Ammon's horn (tissue), 1 donor: ENCODE measurements at places on chromosomes 1 and 21.

- DNase-seq: no peak
Measured at GRCh38 chr1:1892763-1893120, 1.9 kb upstream of the GNB1 start.

DNA sequence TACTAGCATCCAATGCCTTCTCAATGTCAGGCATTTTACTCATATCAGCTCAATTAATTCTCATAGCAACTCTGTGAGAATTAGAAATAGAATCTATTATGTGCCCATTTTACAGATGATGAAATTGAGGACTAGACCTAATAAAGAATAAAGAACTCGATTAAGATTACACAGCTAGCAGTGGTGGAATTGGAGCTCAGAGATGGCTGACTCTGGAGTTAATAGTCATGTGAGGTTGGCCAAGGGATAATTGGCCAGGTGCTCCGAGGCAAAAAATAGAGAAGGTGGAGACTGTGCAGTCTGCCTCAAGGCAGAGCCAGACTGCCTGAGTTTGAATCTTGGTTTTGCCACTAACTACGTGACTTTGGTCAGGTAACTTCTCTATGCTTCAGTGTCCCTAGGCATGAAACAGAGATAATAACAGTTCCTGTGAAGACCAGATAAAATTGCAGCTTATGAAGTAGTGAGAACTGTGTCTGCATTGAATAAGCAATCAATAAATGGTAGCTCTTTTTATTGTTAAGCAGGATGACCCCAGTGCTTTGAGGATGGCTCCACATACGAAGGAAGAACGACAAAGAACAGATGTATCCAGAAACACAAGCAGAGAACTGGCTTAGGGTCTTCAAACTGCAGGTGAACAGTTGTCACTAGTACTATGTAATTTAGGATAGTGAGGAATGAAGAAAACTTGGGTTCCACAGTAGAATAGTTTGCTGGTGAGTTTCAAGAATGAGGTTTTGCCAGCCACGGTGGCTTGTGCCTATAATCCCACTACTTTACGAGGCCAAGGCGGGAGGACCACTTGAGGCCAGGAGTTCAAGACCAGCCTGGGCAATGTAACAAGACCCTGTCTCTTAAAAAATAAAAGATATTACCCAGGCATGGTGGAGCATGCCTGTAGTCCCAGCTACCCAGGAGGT, 6.9 kb upstream of the CCSAP start:
- DNase-seq: no peak

- no peak for DNase-seq
Measured at GRCh38 chr1:195965475-195965874, 642.8 kb downstream of the KCNT2 start.

DNA sequence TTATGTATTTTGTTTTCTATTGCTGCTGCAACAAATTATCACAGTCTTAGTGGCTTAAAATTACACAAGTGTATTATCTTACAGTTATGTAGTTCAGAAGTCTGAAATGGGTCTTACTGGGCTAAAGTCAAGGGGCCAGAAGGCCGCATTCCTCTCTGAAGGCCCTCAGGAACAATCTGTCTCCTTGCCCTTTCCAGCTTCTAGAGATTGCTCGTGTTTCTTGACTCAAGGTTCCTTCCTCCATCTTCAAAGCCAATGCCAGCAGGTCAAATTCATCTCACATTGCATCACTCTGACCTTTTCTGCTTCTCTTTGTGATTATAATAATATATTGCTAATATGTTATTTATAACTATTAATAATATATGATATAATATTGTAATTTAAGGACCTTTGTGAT, 97.1 kb downstream of the DIRAS3 start:
- no peak for DNase-seq

DNA sequence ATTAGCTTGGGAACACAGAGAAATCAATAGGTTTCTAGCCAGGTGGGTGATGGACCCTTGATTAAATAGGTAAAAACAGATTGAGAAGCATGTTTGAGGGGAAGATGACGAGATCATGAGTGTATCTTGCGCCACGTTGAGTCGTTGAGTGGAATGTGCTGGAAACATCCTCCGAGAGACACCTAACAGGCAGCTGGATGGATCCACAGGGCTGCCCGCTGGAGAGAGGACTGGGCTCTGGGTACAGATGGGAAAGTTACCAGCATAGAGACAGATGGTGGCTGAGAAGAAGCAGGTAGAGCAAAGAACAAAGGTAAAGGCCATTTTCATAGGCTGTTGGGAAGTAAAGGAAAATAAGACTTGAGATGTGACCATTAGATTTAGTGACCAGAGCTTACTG, 15.6 kb downstream of the BATF3 start:
- no peak for DNase-seq

GRCh38 chr1:244090645-244091044, 39.6 kb downstream of the ZBTB18 start:
- no peak for DNase-seq

GRCh38 chr21:42461185-42461520, 34.9 kb downstream of the RSPH1 start:
- DNase-seq: no peak

- no peak for DNase-seq
Measured at GRCh38 chr1:226129230-226129629, 57.3 kb downstream of the ACBD3 start.

DNA sequence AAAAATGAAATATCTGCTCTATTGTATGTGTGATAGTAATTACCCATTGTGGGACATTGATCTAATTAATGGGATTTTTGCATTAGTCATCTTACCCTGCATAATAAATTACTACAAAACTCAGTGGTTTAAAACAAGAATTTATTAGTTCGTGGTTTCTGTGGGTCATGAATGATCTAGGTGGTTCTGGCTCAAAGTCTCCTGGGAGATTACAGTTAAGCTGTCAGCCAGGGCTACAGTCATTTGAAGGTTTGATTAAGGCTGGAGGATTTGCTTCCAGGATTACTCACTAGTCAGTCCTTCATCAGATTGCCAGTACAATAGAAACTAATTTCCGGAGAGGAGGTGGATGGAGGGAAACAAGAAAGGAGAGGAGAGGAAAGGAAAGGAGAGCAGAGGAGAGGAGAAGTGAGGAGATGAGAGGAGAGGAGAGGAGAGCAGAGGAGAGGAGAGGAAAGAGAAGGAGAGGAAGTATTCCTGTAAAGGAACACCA, 60.4 kb upstream of the TNFSF4 start:
- no peak for DNase-seq

DNA sequence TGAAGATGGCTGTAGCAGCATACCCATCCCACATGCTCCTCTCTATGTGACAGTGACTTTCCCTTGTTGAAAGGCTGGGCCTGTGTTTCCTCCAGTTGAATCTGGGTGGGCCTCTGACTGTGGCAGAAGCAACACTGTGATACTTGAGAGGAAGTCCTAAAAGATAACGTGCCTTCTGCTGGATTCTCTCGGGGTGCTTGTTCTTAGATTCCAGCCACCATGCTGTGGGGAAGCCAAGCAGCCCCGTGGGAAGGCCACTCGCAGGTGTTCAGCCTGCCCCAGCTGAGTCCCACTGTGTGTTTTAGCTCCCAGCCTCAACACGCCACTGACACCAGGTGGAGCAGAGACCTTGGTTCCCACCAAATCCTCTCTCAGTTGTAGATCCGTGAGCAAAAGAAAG, 31.5 kb downstream of the TRAPPC10 start:
- no peak for DNase-seq

GRCh38 chr1:39917825-39918224, 16.1 kb upstream of the MYCL start:
- no peak for DNase-seq

DNA sequence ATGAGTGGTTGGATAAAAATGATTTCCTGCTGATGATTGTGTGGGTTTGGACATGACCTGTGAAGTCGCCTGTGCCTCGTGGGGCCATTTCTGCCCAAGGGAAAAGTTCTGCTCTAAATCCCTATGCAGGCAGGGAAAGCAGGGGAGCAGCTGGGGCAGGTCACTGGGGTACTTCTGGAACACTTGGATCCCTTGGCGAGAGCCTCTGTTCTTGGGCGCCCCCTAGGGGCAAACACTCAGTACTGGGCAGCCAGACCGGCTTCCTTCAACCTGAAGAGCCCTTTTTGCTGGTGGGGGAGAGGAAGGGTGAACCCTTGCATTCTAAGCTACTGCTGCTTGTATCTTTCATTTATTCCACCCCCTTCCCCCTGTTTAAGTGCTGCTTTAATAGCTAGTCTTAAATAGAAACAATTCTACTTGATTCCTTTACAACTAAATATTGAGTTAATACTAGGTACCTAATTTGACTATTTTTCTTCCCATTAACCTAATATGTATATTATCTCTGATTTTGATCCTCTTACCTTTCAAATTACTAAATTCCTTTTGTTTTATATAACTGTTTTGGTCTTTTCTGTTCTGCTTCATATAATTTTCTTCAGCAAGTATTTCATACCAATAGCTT, 5.1 kb upstream of the CLEC20A start:
- peak; percentile 61 for DNase-seq

DNA sequence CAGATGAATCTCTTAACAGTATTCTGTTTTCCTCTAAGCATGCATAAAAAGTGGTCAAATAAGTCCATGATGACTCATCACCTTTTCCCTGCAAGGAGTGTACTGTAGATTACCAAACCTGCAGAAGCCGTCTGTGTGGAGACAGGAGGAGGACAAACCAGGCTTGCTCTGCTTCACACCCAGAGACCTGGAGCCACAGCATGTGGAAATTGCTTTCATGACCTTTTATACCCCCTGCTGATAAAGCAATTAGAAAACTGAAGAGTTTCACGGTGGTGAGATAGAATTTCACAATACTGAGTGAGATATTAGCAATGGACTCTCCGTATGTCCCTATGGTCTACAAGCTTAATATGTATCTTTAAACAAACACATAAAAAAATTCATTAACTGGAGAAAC, 9.4 kb downstream of the CORT start:
- DNase-seq: no peak

- DNase-seq: no peak
Measured at GRCh38 chr1:239527051-239527693, 140.8 kb downstream of the CHRM3 start.

GRCh38 chr1:13819642-13820041, 119.7 kb downstream of the PRDM2 start:
- no peak for DNase-seq

GRCh38 chr1:7388488-7389185, 382.5 kb upstream of the VAMP3 start:
- DNase-seq: peak; percentile 90

- DNase-seq: no peak
Measured at GRCh38 chr1:6761196-6761737, 24.0 kb upstream of the CAMTA1 start.

- DNase-seq: no peak
Measured at GRCh38 chr21:21084179-21084578, 86.0 kb downstream of the NCAM2 start.

- no peak for DNase-seq
Measured at GRCh38 chr1:170696591-170697290, 32.8 kb downstream of the PRRX1 start.

GRCh38 chr1:58818075-58818474, 34.2 kb upstream of the JUN start:
- no peak for DNase-seq

GRCh38 chr1:164534863-164535610, 23.9 kb upstream of the PBX1 start:
- DNase-seq: no peak

- no peak for DNase-seq
Measured at GRCh38 chr1:57410508-57410907, 13.4 kb downstream of the DAB1 start.

DNA sequence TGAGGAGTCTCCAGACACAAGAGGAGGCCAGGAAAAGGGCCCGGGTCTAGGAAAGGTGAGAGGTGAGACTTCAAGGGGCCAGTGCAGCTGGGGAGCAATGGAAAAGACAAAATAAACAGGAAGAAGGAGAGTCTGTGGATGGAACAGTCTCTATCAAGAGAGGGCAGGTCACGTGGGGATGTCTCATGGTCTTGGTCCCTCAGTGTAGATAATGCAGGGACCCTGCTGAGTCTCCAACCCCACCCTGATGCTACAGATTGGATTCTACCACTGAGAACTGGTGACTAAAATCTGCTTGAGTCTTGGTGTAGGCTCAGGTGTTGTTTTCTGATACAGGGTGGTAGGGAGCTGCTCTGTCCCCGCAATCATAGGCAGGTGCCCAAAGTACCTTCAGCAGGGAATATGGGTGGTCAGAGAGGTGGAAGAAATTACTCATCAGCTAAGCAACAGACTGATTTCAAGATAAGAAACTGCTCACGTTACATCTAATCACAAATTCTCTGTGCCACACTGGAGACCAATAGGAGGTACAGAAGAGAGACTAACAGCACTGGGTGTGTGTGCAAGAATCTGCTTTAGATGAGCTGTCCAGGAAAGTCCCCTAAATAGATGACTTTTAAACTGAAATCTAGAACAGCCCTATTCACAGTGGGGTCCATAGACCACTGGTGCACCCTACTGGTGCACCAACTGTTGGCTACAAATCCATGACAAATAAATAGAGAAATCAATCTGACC, 101.5 kb upstream of the TLR5 start:
- no peak for DNase-seq

- peak; percentile 70 for DNase-seq
Measured at GRCh38 chr1:167617153-167618147, 12.6 kb upstream of the RCSD1 start.

- DNase-seq: peak; percentile 9
Measured at GRCh38 chr21:32834916-32835235, 63.3 kb upstream of the PAXBP1 start.

DNA sequence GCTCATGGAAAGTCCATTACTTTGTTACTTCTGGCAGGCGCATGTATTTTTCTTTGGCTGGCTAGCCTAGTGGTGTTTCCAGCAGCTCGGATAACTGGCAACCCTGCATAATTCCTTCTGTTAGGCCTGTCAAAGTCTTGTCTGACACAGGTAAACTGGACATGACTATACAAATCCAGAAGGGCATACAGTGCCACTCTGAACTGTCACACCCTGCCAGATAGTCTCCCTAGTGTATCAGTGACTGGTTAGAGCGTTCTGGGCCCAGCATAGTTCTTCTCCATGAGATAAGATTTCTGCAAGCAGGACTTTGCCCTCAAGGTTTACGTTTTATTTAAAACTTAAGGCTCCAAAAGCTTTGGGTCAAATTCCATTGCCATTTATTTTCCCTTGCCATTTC, 177.7 kb upstream of the GORAB start:
- DNase-seq: no peak

GRCh38 chr1:211587123-211587522, 8.2 kb upstream of the SLC30A1 start:
- no peak for DNase-seq

DNA sequence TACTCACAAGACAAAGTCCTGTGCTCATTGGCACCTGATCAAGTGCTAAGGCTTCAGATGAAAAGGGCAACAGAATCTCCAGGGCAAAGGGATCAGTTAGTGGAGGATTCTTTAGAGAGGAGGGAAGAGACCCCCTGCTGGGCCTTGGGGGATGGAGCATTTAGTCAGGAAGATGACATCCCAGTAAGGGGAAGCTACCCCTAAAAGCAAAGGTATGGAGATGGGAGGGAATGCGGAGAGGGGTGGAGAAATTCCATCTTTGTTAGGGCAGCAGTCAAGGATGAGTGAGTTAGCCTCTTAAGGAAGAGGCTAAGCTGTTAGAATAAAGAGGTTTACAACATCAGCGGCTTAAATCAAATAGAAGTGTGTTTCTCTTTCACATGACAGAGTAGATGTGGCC, 67.4 kb downstream of the ST6GALNAC3 start:
- DNase-seq: no peak

- DNase-seq: peak; percentile 90
Measured at GRCh38 chr1:209643285-209644020, 8.8 kb downstream of the LAMB3 start.
